Fibroblast of skin of right biceps (primary cell): ENCODE measurements at places on chromosomes 6 and 20.

GRCh38 chr20:58130156-58130555 is 98.3 kb downstream of the ANKRD60 start:
- no peak for DNase-seq

GRCh38 chr6:36752187-36752885 is 54.7 kb downstream of the RAB44 start:
- no peak for DNase-seq

GRCh38 chr6:167898673-167899311 is 72.1 kb downstream of the AFDN start:
- peak; percentile 29 for DNase-seq

DNA sequence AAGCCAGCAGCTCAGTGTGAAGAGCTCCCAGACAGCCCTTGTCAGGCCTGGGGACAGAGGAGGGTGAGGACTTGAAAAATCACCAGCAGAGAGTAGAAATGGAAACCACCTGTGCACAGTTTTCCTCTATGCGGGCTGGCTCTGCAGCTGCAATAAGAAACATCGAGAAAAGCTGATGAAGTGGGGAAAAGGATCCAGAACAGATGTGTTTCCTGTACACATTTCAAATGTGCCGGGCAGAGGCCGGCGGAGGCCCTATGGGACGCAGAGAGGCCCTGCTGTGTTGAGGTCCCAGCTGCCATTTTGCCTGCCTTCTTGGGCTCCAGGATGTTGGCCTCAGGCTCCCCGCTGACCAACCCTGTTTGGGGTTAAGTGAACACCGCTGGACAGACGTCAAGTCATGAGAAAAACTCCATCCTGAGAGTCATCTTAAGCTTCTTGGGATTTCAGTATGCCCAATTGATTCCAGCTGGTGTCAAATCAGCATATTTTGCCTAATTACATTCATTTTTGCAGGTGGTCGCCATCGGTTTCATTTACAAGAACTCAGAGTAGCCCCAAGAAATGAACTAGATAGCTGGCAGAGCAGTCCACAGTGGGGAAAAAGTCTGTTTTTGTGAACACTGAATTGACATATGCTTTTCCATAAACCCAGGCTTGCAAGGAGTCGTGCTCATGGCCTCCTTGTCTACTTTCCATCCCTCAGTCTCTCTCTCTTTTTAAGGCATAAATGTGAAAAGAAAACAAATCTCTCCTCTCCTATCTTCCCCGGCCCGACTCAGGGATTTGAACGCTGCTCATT is 150.4 kb upstream of the PHACTR3 start:
- no peak for DNase-seq

DNA sequence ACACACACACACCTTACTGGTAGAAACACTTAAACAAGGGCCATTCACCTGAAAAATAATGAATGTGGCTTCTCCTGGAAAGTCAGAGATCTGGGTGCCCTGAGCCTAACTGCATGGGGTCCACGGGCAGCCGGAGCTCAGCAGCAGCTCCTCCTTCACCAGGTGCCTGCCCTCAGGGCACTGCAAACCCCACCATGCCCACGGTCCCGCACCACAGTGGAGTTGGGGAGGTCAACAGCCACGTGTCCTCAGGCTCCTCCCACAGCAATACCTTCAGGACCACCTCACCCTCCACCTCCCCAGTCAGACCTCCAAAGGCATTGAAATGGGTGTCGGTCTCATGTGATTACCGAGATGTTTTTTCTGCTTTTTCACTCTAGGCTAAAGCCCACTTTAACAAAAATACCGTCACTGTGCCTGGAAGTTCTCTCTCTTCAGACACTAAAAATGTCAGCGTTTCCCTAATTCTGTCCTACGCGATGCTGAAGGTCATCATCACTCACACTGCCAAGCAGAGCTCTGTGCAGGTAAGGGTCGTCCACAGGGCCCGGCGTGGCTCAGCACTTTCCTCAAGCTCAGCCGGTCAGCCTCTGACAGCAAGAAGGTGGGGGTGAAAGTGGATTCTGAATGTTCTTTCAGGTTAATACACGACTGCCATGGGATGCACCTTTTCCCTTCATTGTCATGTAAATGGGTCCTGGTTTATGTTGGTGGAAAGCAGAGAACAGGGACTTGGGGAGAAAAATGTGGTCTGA is 48.9 kb downstream of the CDK5RAP1 start:
- DNase-seq, result no peak

- peak; percentile 93 for DNase-seq
These were observed 2.6 kb downstream of the PTK7 start for GRCh38 chr6:43078691-43079090.

GRCh38 chr6:21831521-21832291 is 238.2 kb downstream of the SOX4 start:
- DNase-seq, result peak; percentile 89

- DNase-seq, result no peak
These were observed 51.8 kb downstream of the CYB5R4 start for GRCh38 chr6:83911278-83911677.

- DNase-seq, result peak; percentile 26
These were observed 105.4 kb downstream of the PERP start for GRCh38 chr6:138001750-138002349.

GRCh38 chr6:107815846-107816245 is 8.3 kb downstream of the SCML4 start:
- DNase-seq, result no peak

DNA sequence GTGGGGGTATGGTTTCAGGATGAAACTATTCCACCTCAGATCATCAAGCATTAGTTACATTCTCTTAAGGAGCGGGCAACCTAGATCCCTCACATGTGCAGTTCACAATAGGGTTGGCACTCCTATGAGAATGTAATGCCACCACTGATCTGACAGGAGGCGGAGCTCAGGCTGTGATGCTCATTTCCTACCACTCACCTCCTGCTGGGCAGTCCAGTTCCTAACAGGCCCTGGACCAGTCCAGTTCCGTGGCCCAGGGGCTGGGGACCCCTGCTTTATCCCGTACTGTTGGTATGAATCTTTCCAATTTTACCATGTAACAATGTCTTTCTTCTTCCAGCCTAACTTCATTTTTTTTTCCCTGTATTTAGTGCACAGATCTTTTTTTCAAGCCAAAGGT is 94.9 kb downstream of the OGFRL1 start:
- DNase-seq, result no peak

GRCh38 chr6:36871686-36872085 is 2.9 kb downstream of the PPIL1 start:
- no peak for DNase-seq

DNA sequence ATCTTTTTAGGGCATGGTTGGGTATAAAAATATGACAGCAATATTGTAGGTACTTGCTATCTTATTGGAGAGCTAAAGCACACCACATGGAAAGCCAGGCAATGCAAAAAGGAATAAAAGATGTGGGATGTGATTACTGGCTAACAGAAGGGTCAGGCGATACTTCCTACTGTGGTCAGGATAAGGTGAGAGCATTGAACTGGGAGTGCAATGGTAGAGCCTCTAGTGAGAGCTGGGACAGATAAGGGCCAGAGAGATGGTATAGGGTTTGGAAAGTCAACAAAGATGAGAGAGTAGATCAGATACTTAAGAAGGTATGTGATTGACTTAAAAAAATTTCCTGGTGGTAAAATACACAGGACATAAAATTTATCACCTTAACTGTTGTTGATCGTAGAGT is 160.7 kb upstream of the MAN1A1 start:
- DNase-seq, result no peak

GRCh38 chr6:69974193-69974592 is 107.8 kb downstream of the COL19A1 start:
- DNase-seq, result no peak

DNA sequence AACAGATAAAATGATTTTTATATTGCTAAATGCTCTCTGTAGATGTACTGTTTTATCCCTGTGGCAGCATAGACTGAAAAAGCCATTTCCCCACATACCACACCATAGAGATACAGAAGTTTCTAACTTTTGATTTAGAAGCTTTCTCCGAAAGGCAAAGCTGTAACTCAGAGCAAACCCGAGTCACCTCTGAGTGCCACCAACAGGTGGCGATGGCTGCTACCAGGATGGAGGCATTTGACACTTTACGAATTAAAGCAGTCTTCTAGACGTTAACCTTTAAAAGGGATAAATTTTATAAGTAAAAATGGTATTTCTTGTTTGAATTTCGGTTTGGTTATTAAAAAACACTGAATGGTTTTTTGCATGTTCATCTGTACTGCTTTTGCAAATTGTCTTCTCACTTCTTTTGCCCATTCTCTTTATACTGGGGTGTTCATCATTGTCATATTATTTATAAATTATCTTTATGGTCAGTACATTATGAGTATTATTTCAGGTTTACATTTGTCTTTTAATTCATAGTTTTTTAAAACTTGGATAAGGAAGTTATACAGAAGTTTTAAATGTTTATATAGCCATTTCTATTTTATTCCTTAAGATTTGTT is 201.0 kb upstream of the CEP162 start:
- peak; percentile 63 for DNase-seq

DNA sequence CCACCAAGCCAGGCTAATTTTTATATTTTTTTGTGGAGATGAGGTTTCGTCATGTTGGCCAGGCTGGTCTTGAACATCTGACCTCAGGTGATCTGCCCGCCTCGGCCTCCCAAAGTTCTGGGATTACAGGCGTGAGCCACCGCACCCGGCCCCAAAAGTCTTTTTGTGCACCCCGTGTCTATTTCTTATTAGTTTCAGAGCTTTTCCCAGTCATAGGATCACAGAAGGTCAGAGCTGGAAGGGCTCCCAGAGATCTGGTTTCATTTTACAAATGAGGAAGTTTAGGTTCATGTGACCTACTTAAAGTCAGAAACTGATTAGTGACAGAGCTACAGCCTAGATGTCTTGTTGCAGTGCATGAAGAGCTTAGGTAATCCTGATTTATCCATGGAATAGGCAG is 1.6 kb upstream of the OGFRL1 start:
- DNase-seq, result no peak

DNA sequence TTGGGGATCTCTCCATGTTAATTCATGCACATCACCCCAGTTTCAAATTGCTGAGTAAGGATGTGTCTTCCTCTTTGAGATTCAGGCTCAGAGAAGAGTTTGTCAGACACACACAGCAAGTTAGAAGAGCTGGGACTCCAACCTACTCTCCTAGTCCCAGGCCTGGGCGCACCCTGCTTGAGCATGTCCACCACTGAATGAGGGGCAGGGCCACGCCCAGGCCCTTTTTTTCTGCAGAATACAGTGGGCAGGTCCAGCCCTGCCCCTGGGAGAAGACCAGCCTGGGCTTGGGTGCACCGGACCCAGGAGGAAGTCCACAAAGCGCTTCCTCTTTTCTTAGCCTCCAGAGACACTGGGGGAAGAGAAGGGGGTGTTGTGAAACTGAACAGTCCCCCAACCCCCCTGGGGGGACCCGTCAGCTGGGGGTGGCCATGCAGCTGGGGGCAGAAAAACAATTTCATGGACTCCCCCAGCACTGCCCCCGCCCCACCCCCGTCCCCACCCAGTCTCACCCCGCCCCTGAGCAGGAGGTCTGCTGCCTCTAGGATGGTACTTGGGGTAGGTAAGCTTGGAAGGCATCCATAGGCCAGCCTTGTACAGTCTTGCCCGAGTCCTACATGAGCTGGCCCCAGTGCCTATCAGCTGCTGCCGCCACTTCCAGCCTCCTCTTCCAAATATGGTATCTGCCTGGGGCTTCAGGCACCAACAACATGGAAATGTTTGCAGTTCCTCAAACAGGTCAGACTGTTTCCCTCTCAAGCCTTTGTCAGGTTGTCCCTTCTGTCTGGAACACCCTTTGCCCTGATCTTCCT is 11.7 kb upstream of the HCK start:
- DNase-seq, result no peak

- DNase-seq, result peak; percentile 67
These were observed 60.8 kb upstream of the MAP3K4 start for GRCh38 chr6:160930547-160931377.

- DNase-seq, result no peak
These were observed 67.3 kb upstream of the MAP3K7 start for GRCh38 chr6:90654166-90654565.

DNA sequence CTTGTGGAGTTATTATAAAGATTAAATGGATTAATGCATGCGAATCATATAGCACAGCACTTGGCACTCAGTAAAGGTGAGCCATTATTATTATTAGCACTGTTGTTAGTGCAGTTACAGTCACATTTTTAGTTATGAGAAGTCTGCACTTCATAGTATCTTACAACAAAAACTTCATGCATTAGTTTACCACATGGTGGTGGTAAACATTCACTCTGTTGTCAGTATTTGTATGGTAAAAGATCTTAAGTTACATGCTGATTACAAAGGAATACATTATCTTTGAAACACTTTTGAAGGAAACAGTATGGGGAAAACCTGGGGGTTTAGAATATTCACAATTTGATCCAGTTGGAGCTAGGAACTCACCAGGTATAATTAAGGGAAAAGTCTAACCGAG is 20.8 kb downstream of the TMEM14A start:
- peak; percentile 5 for DNase-seq

DNA sequence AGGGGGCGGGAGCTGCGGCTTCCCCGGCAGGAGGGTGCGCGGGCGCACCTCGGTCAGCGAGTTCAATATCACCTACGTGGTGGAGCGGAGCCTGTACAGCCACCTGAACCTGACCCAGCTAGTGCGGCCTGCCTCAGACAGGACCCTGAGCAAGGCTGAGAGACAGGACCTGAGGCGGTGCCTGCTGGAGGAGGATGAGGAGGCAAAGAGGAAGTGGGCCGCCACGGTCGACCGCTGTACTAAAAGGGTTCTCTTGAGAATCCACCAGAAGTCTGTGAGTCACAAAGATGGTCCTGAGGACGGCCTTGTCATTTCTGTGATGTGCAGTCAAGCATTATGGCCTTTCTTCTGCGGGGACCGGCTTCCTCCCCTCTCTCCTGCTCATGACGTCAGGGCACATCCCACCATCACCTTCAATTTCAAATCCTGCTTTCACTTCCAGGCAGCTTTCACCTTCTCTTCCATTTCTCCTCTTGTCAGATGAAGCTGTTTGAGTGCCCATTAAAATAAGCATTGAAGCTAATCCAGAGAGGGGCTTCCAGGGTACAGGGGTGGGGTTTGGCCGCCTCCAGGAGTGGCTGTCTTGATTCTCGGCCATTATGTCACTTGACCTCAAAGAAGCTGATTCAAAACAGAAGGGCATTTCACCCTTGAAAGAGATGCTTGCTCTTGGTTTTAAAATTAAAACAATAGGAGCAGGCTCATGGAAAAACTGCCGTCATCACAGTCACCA is 177.6 kb downstream of the SASH1 start:
- DNase-seq, result no peak

- peak; percentile 18 for DNase-seq
These were observed 41.2 kb downstream of the GOPC start for GRCh38 chr6:117561128-117561527.

DNA sequence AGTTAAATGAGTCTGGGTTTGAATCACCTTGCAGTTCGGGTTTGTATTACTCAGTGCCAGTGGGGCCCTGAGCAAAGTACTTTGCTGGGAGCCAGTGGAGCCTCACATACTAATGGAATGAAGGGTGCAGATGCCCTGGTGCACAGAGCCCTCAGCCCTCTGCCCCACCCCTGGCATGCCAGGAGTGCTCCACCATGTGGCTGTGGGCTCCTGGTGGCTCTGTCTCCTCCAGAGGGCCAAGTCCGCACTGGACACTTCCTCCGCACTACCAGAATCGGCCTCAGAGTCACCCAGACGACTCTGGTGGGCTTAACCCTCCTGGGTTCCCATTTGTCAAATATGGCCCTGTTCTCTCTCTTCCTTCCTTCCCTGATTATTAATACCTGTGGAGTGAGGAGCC is 94.0 kb downstream of the STK35 start:
- DNase-seq, result no peak
